ENCODE measurements at places on chromosomes 7 and 10. TPM values are rescaled to one million over a fixed set of nuclear protein-coding genes. Genes with fewer than 3 reads are reported as not detected.

- no peaks in the 10 kb centered on the region for H3K4me1 ChIP-seq
- no peak overlapping the region for H3K27ac ChIP-seq
- peaks cover 5% of the 10 kb centered on the region for H3K27me3 ChIP-seq
- no peak overlapping the region for H3K4me3 ChIP-seq
- no peak for ATAC-seq
Observed at GRCh38 chr7:35513828-35514227, 181.1 kb downstream of the HERPUD2 start.

DNA sequence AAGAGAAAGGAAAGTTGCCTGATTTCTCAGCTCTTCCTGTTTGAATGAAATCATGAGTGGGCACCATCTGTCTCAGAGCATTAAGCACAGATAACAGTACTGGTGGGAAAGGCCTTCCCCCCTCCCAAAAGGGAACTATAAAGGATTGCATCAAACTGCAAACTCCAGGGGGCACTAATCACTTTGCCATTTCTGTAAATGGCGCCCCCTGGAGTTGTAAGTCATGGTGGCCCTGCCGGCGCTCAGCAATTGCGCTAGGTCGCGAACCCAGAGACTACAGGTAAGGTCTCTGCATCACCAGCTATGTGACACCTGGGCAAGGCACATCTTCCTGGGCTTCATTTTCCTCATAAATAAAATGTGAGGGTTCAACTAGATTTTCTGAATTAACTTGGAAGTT, 11.1 kb downstream of the LRRC4 start:
- no peaks in the 10 kb centered on the region for H3K27me3 ChIP-seq
- H3K4me1 ChIP-seq = peaks cover 11% of the 10 kb centered on the region
- peaks cover 63% of the 10 kb centered on the region for H3K36me3 ChIP-seq
- no peak overlapping the region for H3K4me3 ChIP-seq

The NPSR1 gene
- not detected for total RNA-seq

The COL1A2 gene
- total RNA-seq = not detected
